ENCODE measurements at places on chromosomes 6 and 20.
A peak's percentile ranks its signal among the peaks of the same experiment; 100 is the strongest.

DNA sequence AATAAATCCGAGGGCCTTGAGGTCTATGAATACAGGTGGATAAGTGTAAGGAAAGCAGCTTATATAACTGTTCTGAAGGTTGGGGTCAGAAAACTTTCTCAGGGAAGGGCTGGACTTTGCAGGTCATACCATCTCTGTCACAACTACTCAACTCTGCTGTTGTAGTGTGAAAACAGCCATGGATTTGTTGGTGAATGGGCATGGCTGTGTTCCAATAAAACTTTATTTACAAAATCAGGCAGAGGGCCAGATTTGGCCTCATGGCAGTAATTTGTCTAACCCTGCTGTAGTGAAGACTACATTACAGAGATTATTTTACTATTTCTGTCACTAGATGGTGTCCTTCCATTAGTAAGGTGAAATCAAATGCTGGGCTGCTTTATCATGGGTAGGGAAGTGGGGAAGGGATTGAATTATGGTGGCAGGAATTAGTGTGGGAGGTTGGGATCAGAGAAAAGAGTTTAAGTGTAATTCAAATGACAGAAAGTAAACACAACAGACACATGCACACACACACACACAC is 409.6 kb upstream of the CHD6 start:
- no peak for DNase-seq

- no peak for DNase-seq
Measured at GRCh38 chr20:24199501-24199900, 210.9 kb upstream of the GGTLC1 start.

DNA sequence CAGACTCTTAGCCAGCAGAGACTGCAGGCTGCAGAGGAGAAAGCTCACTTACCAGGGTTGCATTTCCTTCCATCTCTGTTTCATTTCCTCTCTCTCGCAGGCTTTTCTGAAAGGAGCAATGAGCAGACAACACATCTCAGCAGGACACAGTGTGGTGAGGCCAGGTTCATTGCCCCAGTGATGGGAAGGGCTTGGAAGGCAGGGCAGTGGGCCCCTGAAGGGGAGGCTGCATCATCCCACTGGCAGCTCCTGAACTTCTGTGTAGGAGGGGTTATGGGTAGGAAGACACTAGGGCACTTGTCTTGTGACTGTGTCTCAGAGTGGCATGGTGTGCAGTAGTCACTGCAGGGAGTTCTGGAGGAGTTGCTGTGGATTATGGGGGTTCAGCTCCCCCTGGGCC is 246.8 kb downstream of the QKI start:
- no peak for DNase-seq

GRCh38 chr6:161922631-161923119 is 648.8 kb upstream of the AGPAT4 start:
- DNase-seq, result peak; percentile 65

GRCh38 chr20:10369723-10370090 is 64.3 kb downstream of the MKKS start:
- peak; percentile 80 for DNase-seq

Measured in astrocyte of the hippocampus (primary cell).